ENCODE measurements at places on chromosomes 4 and X. TPM values are rescaled to one million over a fixed set of nuclear protein-coding genes. Genes with fewer than 3 reads are reported as not detected.

Gene HS6ST2
- 2.0 TPM for total RNA-seq

Gene GPR82
- 0.20 TPM for total RNA-seq

Gene ZNF630
- total RNA-seq = 2.6 TPM

Gene RXFP1
- 0.24 TPM for total RNA-seq

Gene MAGEA2B
- not detected for total RNA-seq

Gene GABRG1
- not detected for total RNA-seq

Gene SYTL5
- total RNA-seq = 7.1 TPM

Gene PHOX2B
- total RNA-seq = not detected

Gene TMEM131L
- 4.8 TPM for total RNA-seq

Gene CCDC110
- total RNA-seq = 3.6 TPM

Gene WAS
- total RNA-seq = 3.0 TPM

Gene CISD2
- total RNA-seq = 41.5 TPM

Gene GRID2
- total RNA-seq = not detected

Gene GPRASP2
- 4.6 TPM for total RNA-seq

Gene ESX1
- total RNA-seq = not detected

Gene RADX
- 0.50 TPM for total RNA-seq

Gene CT47B1
- not detected for total RNA-seq

Gene CNGA1
- 15.9 TPM for total RNA-seq

Gene CD38
- 2.5 TPM for total RNA-seq

Gene NOX1
- 128 TPM for total RNA-seq

Gene ANK2
- 4.6 TPM for total RNA-seq

Gene ADH1A
- total RNA-seq = 0.17 TPM

Gene MAGEA12
- 0.20 TPM for total RNA-seq

Gene GPR119
- 0.52 TPM for total RNA-seq

Gene ARAP2
- 19.3 TPM for total RNA-seq

Gene EGF
- 2.2 TPM for total RNA-seq

Gene IRS4
- 0.07 TPM for total RNA-seq

Gene TMEM154
- total RNA-seq = 3.5 TPM

Gene HTRA3
- 1.3 TPM for total RNA-seq

Gene TMPRSS11D
- not detected for total RNA-seq

Gene PCYT1B
- 0.24 TPM for total RNA-seq

Gene CD40LG
- total RNA-seq = 0.69 TPM

Gene ERAS
- total RNA-seq = not detected

Gene UGT2B15
- 50.8 TPM for total RNA-seq

Gene C4orf36
- not detected for total RNA-seq

Gene EFHC2
- 0.57 TPM for total RNA-seq

Gene TMSB15B
- 2.7 TPM for total RNA-seq

Gene PRKG2
- total RNA-seq = 2.3 TPM

Gene TMSB15A
- total RNA-seq = not detected

Gene APELA
- not detected for total RNA-seq

Gene ZCCHC12
- total RNA-seq = 0.37 TPM

Gene STAP1
- 0.37 TPM for total RNA-seq

Gene PALLD
- 72.1 TPM for total RNA-seq

Gene S100P
- total RNA-seq = 547 TPM

Gene NXF2
- total RNA-seq = not detected

Gene ARHGEF9
- total RNA-seq = 40.8 TPM

Gene ACSL1
- 80.4 TPM for total RNA-seq

Gene FAM9B
- not detected for total RNA-seq

Gene MAD2L1
- 13.7 TPM for total RNA-seq

Gene P2RY8
- 1.3 TPM for total RNA-seq

Gene SPANXC
- total RNA-seq = not detected

Gene MUC7
- total RNA-seq = not detected

Gene MAGEB1
- not detected for total RNA-seq
